Liver (tissue), 10 donors: ENCODE measurements at places on chromosomes 12 and 14. TPM values are rescaled to one million over a fixed set of nuclear protein-coding genes. Genes with fewer than 3 reads are reported as not detected.
A peak's percentile ranks its signal among the peaks of the same experiment; 100 is the strongest.

The CDK4 gene
- polyA plus RNA-seq: 36.6 TPM

The GLIPR1L1 gene
- polyA plus RNA-seq: not detected

The CARMIL3 gene
- 0.17 TPM for polyA plus RNA-seq

The SLC7A7 gene
- 2.8 TPM for polyA plus RNA-seq

DNA sequence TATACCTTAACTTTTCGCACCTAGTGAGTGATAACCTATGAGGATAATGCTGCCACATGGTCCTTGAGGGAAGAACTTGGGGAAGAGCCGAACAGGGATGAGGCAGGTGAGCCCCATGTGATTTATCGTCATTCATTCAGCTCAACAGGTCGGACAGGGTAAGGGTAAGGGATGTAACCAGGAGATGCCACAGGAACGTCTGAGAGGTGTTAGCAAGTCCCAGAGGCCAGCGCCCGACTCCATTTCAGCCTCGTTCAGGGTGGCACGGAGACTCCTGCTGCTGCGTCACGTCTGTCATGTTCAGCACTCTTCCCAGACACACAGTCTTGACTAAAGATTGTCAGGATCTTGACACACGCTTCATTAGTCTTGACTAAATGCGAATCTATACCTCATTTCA is 23.4 kb upstream of the TIGAR start:
- no peak for DNase-seq

DNA sequence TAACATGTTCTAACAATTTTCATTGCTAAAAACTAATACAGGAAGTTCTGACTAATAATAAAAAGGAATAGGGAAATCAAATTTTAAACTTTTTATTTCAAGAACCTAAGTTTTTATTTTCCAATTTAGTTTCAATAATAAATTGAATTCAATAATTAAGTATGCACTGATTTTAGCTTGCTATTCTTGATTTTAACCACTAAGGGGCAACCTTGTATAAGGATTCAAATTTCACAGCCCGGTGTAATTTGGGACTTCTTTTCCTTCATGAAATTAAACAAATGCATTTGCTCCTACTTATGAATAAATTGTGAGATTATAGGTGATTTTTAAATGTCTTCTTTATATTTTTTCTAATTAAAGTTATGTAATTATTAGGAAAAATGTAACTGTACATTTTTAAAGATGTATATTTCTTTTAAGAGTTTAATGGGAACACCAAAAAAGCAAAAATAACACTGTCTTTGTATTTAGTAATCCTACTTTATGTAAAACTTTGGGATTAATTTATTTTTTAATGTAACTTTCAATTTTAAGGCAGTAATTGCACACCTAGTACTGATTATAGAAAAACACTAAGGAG is 241.4 kb upstream of the PDZRN4 start:
- DNase-seq: no peak

- no peak for DNase-seq
These were observed 55.3 kb downstream of the FIGNL2 start for GRCh38 chr12:51793201-51793600.

DNA sequence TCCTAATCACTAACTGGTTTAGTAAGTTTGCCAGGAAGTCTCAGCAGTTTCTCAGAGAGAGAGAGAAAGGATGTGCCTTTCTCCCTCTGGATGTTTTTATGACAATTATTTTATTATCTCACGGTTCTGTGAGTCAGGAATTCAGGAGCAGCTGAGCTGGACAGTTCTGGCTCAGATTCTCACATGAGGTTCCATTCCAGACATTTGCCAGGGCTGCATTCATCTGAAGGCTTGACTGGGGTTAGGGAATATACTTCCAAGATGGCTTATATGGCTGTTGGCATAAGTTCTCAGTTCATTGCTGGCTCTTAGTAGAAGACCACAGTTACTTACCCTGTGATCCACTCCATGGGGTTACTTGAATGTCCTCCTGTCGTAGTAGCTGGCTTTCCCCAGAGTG is 101.2 kb upstream of the ATF7IP start:
- DNase-seq: no peak

- DNase-seq: no peak
These were observed 78.5 kb downstream of the TMEM132D start for GRCh38 chr12:129825316-129825715.

- no peak for DNase-seq
These were observed 52.8 kb downstream of the STXBP6 start for GRCh38 chr14:24996930-24997725.

The SLCO1C1 gene
- polyA plus RNA-seq: not detected

GRCh38 chr12:68367903-68368302 is 35.7 kb upstream of the MDM1 start:
- DNase-seq: no peak

The ENDOU gene
- polyA plus RNA-seq: not detected

The CATSPERB gene
- 0.01 TPM for polyA plus RNA-seq

DNA sequence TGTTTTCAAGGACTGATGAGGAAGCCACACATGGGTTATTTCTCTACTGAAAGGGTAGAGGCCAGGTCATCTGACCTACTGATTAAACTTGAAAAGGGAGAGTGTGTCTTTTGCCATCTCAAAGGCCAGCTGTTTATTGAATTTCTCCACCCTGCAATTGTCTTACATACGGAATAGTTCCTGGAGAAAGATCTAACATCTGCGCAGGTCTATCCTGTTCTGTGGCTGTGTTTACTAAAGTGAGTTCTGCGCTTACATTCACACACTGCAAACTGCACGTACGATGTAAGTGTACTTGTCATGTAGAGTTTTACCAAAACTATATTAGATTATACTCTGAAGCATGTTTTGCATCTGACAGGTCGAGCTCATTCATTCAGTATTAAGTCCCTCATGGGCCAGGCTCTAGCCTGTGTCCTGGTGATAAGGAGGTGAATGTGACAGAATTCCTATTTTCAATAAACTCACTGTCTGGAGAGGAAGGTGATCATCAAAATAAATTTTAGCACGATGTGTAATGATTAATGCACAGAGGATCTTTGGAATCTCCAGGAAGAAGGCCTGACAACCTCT is 96.6 kb downstream of the PRKCH start:
- DNase-seq: no peak

The CHPT1 gene
- 57.9 TPM for polyA plus RNA-seq

- peak; percentile 67 for DNase-seq
These were observed 760 bp downstream of the ACTN1 start for GRCh38 chr14:68978172-68978911.

GRCh38 chr12:2410496-2410895 is 357.7 kb downstream of the CACNA1C start:
- DNase-seq: no peak

- no peak for DNase-seq
These were observed 37.8 kb downstream of the RTN1 start for GRCh38 chr14:59832653-59833294.

DNA sequence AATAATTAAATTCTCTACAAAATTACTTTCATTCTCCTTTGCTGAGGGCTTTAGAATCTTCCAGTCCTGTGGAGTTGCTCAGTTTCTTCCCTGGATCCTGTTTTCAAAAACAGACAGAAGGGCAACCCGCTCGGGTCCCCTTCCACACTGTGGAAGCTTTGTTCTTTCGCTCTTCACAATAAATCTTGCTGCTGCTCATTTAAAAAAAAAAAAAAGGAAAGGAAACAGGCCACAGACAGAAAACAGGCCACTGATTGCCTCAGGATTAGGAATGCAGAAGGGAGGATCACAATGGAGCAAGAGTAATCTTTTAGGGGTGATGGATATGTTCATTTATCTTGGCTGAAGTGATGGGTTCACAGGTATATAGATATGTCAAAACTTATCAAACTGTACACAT is 29.5 kb upstream of the HIGD1C start:
- no peak for DNase-seq

DNA sequence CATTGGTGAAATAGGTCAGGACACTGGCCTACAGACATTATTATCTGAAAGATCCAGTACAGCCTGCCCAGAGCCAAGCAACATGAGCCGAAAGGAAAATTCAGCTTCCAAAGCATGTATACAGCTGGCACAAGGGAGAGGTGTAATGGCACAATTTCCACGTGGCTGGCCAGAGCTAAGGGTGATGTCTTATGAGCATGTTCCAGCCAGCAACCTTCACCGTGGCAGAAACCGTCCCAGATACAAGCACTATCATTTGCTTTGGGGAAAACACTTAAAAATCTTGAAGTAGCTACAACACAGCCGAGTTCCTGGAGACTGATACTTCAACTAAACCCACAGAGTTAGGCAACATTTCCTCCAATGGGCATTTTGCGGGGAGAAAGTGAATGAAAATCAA is 44.5 kb downstream of the CORO1C start:
- DNase-seq: no peak

GRCh38 chr12:57751432-57751787 is 700 bp downstream of the CDK4 start:
- DNase-seq: no peak

The ARHGEF40 gene
- 14.0 TPM for polyA plus RNA-seq

DNA sequence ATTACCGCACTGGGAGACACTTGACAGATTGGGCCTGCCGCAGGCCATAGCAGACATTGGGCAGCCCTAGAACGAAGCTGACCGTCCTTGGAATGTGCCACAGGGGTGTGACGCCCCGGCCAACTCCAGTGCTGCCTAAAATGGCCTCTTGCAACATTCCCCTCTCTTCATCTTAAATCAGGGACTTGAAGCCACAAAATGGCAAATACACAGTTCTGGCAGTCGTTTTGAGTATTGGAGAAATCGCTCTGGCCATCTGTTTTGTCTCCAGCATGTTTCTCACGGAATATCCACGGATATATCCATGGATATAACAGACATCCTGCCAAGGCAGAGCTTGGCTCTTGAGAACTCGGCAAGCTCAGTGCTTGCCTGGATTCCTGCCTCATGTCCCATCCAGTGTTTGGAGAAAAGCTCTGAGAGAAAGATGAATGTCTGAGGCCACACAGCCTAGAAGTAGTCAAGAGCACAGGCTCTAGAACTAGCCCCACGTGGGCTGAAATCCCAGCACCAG is 158.4 kb downstream of the CHST11 start:
- DNase-seq: no peak

- peak; percentile 46 for DNase-seq
These were observed 25.6 kb downstream of the RNASE10 start for GRCh38 chr14:20530771-20531571.

DNA sequence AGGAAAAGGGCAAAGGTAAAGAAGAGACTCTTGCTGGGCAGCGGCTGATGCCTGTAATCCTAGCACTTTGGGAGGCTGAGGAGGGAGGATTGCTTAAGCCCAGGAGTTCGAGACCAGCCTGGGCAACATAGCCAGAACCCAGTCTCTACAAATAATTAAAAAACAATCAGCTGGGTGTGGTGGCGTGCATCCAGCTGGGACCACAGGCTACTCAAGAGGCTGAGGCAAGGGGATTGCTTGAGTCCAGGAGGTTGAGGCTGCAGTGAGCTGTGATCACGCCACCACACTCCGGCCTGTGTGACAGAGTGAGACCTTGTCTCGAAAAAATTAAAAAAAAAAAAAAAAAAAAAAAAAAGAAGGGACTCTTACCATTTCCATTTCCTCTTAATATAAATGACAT is 100.4 kb upstream of the USP44 start:
- DNase-seq: no peak

DNA sequence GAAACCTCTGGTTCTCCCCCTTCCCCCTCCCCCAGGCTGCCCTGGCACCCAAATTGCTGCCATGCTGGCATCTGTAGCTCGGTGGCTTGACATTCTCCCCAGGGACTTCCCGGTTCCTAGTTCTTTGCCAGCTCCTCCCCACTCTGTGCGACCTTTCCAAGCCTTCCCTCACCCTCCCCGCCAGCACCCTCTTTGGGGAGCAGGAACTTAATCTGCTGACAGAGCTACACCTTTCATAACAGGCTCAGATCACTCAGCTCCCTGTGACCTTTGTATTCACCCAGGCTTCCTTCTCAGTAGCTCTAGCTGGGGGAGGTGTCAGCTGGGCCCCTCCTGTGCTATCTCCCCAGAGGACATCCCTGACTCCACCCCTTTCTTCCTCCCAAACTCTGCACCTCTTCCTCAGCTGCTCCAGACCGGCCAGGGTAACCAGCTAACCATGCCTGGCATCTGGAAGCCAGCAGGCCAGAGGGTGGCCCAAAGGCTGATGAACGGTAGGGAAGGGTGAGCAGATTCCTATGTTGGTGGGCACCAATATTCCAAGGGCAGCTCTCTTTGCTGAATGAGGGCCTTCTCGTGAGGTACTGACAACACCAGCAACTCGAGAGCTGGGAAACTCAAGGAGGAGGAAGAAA is 1.8 kb upstream of the COX14 start:
- DNase-seq: peak; percentile 51

DNA sequence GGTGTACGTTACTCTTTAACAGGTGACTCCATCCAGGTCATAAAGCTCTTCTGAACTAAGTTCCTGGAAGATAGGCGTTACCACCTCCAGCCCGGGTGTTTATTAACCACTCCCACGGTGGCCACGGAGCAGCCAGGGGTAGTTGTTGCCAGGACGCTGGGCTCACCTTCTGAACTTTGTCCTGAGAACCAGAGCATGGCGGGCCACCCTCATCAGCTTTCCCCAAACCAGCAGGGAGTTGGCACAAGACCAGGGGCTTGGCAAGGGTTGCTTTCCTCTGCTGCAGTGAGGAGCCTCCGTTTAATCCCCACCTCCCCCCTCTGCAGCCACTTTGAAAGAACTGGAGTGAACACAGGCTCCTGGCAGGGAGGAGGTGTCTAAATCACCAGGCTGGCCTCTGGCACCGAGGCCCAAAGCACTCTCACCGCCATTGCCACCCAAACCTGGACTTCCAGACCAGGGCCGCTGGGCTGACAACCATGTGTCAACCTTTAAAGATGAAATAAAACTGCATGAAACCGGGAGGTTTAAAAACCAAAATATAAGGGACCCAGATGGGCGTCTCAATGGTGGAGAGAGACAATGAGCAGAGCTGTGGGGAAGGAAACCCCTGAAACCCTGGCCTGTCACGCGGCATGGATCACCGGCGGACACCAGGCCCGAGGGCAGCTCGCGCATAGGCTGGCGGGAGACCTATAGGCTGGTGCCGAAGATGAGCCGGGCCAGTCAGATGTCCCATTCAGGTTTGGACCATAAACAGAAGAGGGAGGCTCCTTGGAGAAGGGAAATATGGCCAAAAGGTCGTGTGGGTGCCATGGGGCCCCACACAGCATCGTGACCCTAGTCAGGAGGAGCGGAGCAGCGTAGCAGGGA is 30.9 kb upstream of the TDRD9 start:
- peak; percentile 52 for DNase-seq

The SPTB gene
- 0.18 TPM for polyA plus RNA-seq

GRCh38 chr14:56044196-56044595 is 74.0 kb upstream of the PELI2 start:
- DNase-seq: no peak

GRCh38 chr14:106562451-106562850 is 1036.1 kb downstream of the TMEM121 start:
- no peak for DNase-seq

The SMOC1 gene
- 32.9 TPM for polyA plus RNA-seq

- no peak for DNase-seq
These were observed 27.0 kb downstream of the SMUG1 start for GRCh38 chr12:54161481-54162437.
